GF-D8 (cell line): ENCODE measurements at places on chromosomes 12 and 14.
A peak's percentile ranks its signal among the peaks of the same experiment; 100 is the strongest.

GRCh38 chr12:105030820-105031807 lies 45.0 kb downstream of the NOPCHAP1 start:
- DNase-seq, result no peak

DNA sequence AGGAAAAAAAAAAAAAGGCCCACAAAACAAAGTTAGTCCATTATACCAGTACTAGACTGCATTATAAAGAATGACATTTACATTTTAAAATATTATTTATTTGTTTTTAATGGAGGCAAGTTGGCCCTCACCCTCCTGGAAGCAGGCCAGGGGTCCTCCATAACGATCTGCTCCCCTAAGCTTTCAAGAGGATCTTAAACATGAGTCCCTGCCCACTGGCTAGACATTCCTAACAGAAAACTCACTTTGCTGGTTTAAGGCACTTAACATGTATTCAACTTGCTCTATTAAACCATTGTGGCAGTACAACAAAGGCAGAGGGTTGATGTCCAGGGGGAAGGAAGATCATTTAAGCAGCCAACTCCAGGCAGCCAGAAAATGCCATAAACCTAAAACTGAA lies 111.4 kb downstream of the STXBP6 start:
- no peak for DNase-seq

GRCh38 chr12:2412305-2412643 lies 359.5 kb downstream of the CACNA1C start:
- DNase-seq, result no peak

DNA sequence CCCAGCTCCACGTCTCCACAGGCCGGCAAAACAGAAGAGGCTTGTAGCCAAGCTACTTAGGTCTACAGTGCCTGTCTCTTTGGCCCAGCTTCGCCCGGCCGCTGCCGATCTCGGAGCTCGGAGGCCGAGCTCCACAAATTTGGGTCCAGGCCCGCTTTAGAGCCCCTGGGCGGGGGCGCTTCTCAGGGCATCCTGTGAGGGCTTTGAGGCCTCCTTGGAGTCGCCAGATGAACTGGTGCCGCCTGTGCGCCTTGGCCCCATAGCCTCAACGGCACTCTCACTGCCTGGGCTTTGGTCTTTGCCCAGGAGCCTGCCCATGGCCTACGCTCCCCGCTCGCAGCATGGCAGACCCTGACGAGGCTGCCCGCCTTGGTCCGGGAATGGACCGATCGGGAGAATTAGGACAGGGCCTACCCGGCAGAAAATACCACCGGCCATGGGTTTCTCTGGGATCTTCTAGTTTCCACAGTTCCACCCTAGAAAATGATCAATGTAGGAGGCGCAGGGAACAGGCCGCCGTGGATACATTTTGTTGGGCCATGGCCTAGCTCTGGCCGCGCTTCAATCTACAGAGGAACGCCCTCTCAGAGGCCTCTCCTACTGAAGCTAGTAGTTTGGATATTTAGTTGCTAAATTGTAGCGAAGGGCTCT lies 953 bp upstream of the NKX2-8 start:
- no peak for DNase-seq

GRCh38 chr12:63151623-63152320 lies 771 bp upstream of the AVPR1A start:
- no peak for DNase-seq

GRCh38 chr14:54609576-54609975 lies 42.6 kb downstream of the SAMD4A start:
- no peak for DNase-seq

DNA sequence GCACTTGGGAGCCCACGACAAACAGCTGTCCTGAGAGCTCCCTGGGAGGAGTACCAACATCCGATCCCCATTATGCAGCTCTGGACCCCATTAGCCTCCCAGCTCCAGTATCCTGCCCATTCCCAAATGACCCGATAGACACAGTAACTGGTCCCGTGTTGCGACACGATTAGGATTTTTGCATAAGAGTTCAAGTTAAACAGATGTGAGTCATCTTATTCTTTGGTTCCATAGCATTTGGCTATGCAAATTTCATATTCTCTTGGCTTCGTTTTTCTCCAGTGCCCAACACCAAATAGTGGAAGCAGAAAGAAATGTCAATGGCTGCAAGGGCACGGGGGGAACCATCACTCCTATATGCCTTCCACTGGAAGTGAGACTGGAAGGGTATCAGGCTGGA lies 43.0 kb upstream of the LRRC10 start:
- DNase-seq, result no peak

DNA sequence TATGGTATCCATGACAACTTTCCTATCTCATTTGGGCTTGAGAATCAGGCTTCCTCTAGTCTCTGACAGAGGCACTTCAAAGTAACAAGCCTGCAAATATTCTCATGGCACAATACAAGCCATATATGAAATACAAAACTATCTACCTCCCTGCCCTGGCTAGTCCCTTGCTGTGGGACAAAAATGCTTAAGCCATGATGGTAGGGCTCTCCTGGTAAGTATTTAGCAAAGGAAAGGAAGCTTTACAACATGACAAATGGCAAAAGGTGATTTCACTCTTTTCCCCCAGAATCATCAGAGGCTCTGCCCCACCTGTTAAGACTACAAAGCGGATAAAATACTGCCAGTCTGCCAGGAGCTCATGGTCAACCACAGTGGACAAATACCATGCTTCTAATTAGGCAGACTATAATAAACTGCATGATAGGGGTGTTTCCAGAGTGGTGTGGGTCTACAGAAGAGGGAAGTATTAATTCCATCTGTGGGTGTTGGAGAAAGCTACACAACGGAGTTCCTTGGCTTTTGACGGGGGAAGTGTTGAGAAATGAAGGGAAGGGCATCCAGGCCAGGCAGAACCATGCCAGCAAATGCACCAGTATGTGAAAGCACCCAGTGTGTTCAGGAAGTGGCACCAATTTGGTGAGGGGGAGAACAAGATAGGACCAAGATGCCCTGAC lies 92.9 kb downstream of the SPTSSA start:
- DNase-seq, result peak; percentile 61

- no peak for DNase-seq
These were observed 58.1 kb downstream of the PLEKHG3 start for GRCh38 chr14:64762044-64763034.

GRCh38 chr14:94864387-94865195 lies 94.7 kb upstream of the GSC start:
- DNase-seq, result no peak

DNA sequence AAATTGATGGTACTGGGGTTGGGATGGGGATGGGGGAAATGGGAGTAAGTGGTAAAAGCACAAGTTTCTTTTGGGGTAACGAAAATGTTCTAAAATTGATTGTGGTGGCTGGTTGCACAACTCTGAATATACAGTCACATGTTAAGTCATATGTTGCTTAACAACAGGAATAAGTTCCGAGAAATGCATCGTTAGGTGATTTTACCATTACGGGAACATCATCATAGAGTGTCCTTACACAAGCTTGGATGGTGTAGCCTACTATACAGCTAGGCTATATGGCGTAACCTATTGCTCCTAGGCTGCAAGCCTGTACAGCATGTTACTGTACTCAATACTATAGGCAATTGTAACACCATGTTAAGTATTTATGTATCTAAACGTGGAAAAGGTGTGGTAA lies 31.0 kb downstream of the ITGA7 start:
- DNase-seq, result no peak

GRCh38 chr12:109435428-109436187 lies 41.5 kb downstream of the KCTD10 start:
- DNase-seq, result no peak

GRCh38 chr14:69635981-69636639 lies 24.7 kb downstream of the SUSD6 start:
- DNase-seq, result no peak

GRCh38 chr12:95672166-95672565 lies 118.4 kb downstream of the NTN4 start:
- DNase-seq, result no peak

- no peak for DNase-seq
These were observed 857 bp downstream of the ETNK1 start for GRCh38 chr12:22625762-22626294.

- DNase-seq, result peak; percentile 49
These were observed 35.5 kb upstream of the UNC79 start for GRCh38 chr14:93395231-93395630.

- no peak for DNase-seq
These were observed 971.7 kb downstream of the FLRT2 start for GRCh38 chr14:86501611-86502010.

DNA sequence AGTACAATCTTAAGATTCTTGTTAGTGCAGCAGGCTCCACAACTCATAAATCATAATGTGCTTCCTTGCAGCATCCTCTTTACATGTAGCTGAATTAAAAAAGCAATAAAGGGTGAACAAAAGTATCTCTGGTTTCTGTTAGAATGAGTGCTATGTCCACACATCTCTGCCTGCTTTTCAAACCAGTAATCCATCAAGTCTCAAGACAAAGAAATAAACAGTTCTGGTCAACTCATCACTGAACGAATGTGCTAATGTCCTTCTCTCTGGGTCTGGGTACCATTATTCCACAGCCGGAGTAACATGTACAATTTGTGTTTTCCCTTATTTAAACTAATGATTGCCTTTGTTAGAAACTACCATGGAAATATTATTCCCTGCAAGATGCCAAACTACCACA lies 273.0 kb upstream of the USP15 start:
- no peak for DNase-seq

DNA sequence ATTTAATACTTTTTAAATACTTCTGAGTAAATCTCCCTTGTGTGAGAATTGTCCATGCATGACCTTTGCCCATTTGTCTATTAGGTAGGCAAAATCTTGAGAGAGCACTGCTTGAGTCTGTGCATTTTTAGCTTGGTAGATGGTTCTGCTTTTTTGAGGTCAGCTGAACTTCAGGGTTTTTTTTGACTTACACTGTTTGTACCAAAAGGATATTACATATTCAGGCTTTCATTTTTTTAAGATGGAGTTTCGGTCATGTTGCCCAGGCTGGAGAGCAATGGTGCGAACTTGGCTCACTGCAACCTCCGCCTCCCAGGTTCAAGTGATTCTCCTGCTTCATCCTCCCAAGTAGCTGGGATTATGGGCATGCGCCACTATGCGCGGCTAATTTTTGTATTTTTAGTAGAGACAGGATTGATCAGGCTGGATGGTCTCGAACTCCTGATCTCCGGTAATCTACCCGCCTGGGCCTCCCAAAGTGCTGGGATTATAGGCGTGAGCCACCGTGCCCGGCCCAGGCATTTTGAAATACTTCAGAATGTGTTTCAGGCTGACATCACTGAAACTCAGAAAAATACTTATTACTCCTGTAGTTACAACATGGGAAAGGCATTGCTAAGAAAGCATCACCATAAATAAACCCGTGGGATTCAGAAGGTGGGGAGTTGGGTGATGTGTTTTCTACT lies 11.1 kb downstream of the RASSF3 start:
- DNase-seq, result peak; percentile 43

GRCh38 chr12:120944645-120945217 lies 33.6 kb upstream of the HNF1A start:
- DNase-seq, result peak; percentile 2

- DNase-seq, result no peak
These were observed 32.2 kb upstream of the DCD start for GRCh38 chr12:54680374-54680773.
